Activated T-cell treated with anti-CD3 and anti-CD28 coated beads, Interleukin-2, amount 50 U/mL, for 48 hours (primary cell): ENCODE measurements at places on chromosomes 11 and 22.

GRCh38 chr11:117843666-117844484 lies 19.3 kb upstream of the FXYD2 start:
- DNase-seq = peak; percentile 90

DNA sequence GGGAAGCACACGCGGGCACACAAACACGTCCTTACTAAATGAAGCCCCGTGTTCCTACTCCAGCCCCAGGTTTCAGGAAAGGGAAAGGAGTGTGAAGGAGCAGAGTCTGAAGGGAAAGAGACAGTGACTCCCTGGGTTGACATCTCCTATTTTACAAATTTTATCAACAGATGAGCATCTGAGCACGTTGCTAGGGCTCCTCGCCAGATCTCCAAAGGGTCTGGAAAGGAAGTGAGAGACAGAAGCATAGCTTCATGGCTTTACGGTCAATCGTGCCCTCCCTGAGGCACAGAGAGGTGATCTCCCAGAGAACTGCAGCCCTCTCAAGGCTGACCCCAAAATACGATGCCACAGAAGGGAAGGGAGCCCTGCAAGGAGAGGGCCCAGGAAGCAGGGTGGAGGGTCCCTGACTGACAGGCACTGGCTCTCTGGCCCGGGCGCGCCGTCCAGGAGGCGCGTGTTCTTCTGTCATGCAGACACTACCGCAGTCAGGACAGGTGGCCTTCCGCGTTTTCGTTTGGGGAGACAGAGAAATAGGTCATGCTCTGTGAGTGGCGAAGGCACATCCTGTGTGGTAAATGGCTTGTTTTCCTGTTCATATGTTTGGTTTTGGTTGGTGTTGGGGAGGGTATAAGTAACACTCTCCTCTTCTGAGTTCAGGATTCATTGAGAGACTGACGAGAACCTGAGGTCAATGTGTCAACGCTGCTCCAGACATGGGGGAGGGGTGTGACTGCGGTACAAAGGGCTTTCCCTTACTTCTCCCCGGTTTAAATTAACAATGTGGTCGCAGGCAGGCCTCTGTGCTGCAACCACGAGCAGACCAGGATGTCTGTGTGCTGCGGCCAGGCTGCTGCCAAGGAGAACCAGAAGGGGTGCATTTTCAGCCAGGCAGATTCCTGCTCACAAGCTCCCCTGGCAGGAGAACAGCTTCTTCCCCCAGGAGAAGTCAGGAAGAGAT lies 813.3 kb downstream of the OPCML start:
- DNase-seq = peak; percentile 65

DNA sequence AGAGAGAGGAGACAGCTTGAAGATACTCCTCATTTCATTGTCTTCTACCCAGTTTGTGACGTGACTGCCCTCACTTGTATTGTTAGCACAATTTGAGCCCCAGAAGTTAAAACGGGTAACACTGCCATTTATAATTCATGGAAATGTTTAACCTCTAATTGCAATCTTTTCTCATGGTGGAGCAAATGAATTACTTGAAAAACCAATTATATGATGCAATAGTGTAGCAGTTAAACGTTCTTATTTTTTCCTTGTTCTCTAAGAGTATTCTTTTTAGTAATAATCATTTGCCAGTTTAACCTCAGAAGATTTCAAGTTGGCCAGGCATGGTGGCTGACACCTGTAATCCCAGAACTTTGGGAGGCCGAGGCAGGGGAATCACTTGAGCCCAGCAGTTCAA lies 56.6 kb downstream of the CDON start:
- DNase-seq = no peak

GRCh38 chr22:45785458-45785857 lies 113.8 kb downstream of the ATXN10 start:
- DNase-seq = no peak

DNA sequence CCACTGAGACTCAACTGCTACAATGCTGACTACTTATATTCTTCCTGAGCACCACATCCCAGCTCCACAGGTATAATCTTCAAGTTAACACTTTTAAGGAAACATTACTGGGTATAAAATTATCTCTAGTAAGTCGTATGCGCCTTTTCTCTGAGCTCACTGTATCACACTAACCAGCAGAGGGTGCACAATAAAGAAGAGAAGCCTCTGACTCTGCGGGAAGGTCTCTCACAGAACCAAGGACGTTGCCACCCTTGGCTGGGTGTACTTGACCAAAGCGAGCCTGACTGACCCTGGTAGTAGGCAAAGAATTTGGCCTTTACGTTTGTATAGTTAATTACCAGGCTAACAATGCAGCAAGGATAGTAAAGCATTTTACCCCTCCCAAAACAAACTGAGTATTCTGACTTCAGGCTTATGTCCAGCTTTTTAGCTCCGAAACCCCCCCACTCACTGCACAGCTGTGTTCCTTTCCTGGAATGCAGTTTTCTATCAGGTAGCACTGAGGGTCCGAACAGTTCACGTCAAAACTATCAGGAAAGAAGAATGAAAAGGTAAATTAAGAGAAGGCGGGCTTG lies at the start of gene BTBD18:
TSS of gene BTBD18 (minus strand) at position 144 of the 578 bp plus-strand sequence. CDS start 631 bp downstream, outside the sequence.
- no peak for DNase-seq

DNA sequence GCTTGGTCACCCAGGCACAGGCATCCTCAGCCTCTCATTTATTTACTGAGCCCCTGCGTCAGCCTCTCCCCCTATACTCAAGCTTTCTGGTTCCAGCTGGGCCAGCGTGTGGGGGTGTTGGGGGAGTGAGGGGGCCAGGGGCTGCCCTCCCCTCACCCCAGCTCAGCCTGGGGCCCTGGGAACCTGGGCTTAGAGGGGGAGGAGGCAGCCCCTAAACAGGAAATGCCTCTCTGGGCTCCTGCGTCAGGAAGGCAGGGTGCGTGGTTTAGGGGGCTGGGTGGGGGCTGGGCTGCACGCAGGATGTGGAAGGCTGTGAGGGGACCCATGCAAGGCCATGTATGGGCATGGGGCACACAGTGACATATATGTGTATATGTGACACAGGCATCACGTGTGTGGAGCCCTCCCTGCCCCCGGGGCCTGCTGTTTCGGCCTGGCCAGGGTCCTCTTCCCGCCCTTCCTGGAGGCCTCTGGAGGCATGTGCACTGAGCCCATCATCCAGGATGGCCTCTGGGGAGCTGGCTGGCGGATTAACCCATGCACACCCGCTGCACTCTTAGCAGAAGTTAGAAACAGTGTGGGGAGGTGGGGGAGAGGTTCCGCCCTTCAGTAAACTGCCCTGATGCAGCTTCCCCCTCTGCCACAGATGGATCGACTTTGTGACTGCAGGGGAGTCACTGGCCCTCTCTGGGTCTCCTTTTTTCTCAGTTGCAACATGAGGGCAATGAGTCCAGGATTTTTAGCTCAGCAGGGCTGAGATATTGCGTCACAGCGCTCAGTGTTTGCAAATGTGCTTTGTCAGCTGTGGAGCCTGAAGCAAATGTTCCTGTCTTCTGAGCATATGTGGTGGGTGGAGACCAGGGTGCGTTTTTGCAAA lies 1.1 kb upstream of the CD248 start:
- DNase-seq = peak; percentile 64

GRCh38 chr22:38843657-38844314 lies at the start of gene NPTXR:
Gene NPTXR (minus strand): TSS chr22:38844028.
- DNase-seq = peak; percentile 44

- no peak for DNase-seq
These were observed 31.4 kb upstream of the NUP160 start for GRCh38 chr11:47879259-47880158.

DNA sequence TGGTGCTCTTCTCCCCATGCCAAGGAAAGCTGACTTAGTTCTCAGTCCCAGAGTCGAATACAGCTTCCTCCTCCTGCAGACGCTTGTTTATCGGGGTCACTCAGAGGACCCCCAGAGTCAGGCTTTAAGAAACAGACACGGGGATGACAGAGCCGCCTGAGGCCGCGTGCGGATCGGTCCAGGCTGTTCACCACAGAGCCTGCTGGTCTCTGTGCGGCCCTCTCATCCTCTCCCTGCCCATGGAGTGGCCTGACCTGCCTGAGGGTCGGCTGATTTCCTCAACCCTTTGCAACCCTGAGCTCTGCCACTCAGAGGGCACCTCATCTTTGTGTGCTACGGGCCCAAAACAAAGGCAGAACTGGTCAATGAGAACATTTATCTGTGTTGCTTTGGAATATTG lies 2.1 kb downstream of the GAL start:
- no peak for DNase-seq

- peak; percentile 51 for DNase-seq
These were observed 75.8 kb downstream of the RAB30 start for GRCh38 chr11:82995754-82996398.

- DNase-seq = no peak
These were observed 1.6 kb downstream of the GTPBP1 start for GRCh38 chr22:38707346-38707745.

- DNase-seq = no peak
These were observed 176.6 kb downstream of the GRIK4 start for GRCh38 chr11:120688163-120688562.

DNA sequence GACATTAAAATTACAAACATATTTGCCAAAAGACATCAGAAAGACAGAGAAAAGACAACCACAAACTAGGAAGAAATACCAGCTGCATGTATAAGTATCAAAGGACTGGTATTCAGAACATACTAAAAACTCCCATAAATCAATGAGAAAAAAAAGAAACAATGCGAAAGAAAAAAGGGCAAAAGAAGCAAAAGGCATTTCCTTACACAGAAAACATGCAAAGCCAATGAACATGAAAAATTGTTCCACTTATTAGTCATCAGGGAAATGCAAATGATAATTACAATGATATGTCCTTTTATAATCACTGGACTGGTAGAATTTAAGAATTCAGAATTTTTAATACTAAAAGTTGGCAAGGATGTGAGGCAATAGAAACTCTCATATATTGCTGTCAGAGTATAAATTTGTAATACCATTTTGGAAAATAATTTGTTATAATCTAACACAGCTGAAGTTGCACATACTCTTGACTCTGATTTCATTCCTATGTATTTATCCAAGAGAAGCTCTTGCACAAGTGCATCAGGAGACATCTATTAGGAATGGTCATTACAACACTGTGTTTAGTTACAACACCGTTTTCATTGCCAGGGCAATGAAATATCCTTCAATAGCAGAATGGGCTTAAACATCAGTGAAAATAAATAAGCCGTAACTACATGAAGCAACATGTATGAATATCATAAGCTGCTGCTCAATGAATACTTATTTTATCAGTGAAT lies 279.7 kb downstream of the SWAP70 start:
- no peak for DNase-seq

- DNase-seq = no peak
These were observed 48.8 kb downstream of the STIM1 start for GRCh38 chr11:3904228-3904627.

- DNase-seq = no peak
These were observed 96.6 kb upstream of the POU2AF2 start for GRCh38 chr11:111148953-111149352.

DNA sequence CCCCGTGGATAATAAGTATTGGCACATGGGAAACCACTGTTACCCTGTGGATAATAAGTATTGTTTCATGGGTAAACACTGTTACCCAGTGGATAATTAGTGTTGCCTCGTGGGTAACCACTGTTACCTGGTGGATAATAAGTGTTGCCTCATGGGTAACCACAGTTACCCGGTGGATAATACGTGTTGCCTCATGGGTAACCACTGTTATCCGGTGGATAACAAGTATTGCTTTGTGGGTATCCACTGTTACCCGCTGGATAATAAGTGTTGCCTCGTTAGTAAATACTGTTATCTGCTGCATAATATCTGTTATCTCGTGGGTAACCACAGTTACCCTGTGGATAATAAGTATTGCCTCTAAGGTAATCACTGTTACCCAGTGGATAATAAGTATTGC lies 25.5 kb upstream of the NXPE4 start:
- DNase-seq = no peak

DNA sequence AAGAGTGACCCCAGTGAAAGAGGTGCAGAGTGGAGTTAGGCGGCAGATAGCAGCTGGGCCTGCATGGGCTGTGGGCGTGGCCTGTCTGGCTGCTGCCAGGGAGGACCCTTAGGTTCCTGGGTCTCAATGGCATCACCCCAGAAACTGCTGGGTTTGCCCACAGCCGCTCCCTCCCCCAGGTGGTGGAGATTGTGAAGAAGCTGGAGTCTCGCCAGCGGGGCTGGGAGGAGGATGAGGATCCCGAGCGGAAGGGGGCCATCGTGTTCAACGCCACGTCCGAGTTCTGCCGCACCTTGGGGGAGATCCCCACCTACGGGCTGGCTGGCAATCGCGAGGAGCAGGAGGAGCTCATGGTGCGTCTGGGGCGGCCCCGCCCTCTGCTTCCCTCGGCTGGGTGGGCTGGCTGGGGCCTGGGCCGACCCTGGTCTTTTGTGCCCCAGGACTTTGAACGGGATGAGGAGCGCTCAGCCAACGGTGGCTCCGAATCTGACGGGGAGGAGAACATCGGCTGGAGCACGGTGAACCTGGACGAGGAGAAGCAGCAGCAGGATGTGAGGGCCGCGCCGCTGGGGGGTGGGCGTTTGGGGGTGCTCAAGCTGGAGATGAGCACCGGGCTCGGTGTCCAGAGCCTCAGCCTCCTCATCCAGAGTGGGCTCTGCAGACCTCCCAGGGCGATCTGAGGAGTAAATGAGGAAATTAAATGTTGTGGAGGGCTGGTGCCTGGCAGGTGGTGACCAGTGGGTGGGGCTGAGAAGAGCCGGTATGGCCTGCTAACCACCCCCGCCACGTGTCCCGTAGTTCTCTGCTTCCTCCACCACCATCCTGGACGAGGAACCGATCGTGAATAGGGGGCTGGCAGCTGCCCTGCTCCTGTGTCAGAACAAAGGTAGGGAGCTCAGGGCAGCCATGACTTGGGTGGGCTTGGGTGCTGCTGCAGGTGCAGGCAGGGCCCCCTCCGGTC lies 15.0 kb downstream of the SART1 start:
- DNase-seq = no peak

GRCh38 chr22:27982630-27983180 lies 63.6 kb upstream of the PITPNB start:
- no peak for DNase-seq

DNA sequence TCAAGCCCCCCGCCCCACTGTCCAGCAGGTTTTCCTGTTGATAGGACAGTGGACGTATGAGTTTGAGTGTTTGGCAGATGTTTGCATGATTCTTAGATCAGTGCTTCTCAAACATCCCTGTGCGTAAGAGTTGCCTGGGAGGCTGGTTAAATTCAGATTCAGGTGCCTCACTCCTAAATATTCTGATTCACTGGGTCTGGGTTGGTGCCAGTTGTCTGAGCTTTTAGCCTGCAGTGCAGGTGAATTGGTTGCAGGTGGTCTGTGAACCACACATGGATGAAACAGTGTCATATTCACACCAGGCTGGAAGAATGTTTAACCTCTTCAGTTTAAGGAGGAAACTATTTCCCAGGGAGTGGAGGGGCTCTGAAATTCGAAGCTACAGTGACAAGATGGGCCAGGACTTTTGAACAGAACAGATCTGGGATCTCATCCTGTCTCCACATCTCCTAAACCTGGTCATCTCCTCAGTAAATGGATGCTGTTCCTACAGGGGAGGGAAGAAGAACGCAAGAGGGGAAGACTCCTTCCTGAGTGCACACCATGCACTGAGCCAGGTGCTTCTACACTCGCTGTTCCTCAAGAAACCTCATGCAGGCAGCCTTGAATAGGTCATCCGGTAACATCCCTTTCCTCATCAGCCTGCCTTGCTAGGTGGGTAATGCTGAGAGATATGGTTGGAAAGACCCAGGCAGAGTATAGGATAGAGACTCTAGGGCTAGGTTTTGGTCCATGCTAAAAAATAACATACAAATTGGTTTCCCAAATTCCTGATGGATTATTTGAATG lies 47.8 kb downstream of the TEAD1 start:
- no peak for DNase-seq
